ENCODE measurements at places on chromosomes 1 and 21.
A peak's percentile ranks its signal among the peaks of the same experiment; 100 is the strongest.

GRCh38 chr1:150955280-150955679 lies 19.4 kb downstream of the CERS2 start:
- no peak overlapping the region for H3K4me3 ChIP-seq
- no peaks in the 10 kb centered on the region for H3K4me1 ChIP-seq
- no peaks in the 10 kb centered on the region for H3K27me3 ChIP-seq

GRCh38 chr1:183604815-183605214 lies 14.6 kb upstream of the NCF2 start:
- H3K4me3 ChIP-seq: no peak overlapping the region
- H3K27me3 ChIP-seq: no peaks in the 10 kb centered on the region

- H3K4me3 ChIP-seq: peak overlapping the region; percentile 4
- H3K27ac ChIP-seq: no peak overlapping the region
- H3K27me3 ChIP-seq: peaks cover 2% of the 10 kb centered on the region
- no peaks in the 10 kb centered on the region for H3K36me3 ChIP-seq
- peaks cover 50% of the 10 kb centered on the region for H3K4me1 ChIP-seq
- no peak for DNase-seq
These were observed 300.8 kb downstream of the RRAGC start for GRCh38 chr1:38558500-38559445.

GRCh38 chr1:27551170-27551952 lies 52.6 kb downstream of the AHDC1 start:
- H3K36me3 ChIP-seq: peaks cover 36% of the 10 kb centered on the region
- no peak overlapping the region for H3K4me3 ChIP-seq
- H3K4me1 ChIP-seq: peaks cover 16% of the 10 kb centered on the region
- DNase-seq: no peak
- no peak overlapping the region for H3K27ac ChIP-seq
- H3K27me3 ChIP-seq: no peaks in the 10 kb centered on the region

- no peaks in the 10 kb centered on the region for H3K36me3 ChIP-seq
- DNase-seq: no peak
- H3K4me1 ChIP-seq: no peaks in the 10 kb centered on the region
- no peak overlapping the region for H3K27ac ChIP-seq
These were observed 19.2 kb downstream of the NFIA start for GRCh38 chr1:61101536-61101935.

GRCh38 chr1:28086651-28087050 lies 1.8 kb downstream of the EYA3 start:
- H3K4me1 ChIP-seq: peaks cover 22% of the 10 kb centered on the region
- no peak overlapping the region for H3K27ac ChIP-seq
- H3K27me3 ChIP-seq: no peaks in the 10 kb centered on the region
- H3K36me3 ChIP-seq: no peaks in the 10 kb centered on the region

GRCh38 chr1:34900775-34901502 lies 28.5 kb downstream of the DLGAP3 start:
- no peak overlapping the region for H3K4me3 ChIP-seq
- no peaks in the 10 kb centered on the region for H3K36me3 ChIP-seq
- H3K4me1 ChIP-seq: no peaks in the 10 kb centered on the region

- H3K4me1 ChIP-seq: no peaks in the 10 kb centered on the region
- H3K36me3 ChIP-seq: peaks cover 6% of the 10 kb centered on the region
- no peak overlapping the region for H3K4me3 ChIP-seq
- no peaks in the 10 kb centered on the region for H3K27me3 ChIP-seq
- DNase-seq: no peak
These were observed 63.4 kb downstream of the TRIM11 start for GRCh38 chr1:228343191-228343661.

DNA sequence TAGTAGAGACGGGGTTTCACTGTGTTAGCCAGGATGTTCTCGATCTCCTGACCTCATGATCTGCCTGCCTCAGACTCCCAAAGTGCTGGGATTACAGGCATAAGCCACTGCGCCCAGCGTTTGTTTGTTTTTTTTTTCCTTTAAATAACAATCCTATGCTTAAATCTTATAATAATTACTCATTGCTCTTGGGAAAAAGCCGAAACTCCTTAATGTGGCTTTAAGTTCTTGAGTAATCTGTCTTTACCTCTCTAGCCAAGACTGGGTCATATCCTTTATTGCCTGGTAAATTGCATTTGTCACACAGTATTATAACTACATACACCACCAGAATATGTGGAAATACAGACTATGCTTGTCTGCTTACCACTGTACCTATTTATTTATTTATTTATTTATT lies 97.1 kb downstream of the MACF1 start:
- no peaks in the 10 kb centered on the region for H3K4me1 ChIP-seq
- no peak overlapping the region for H3K4me3 ChIP-seq
- H3K27ac ChIP-seq: no peak overlapping the region
- H3K36me3 ChIP-seq: peaks cover 80% of the 10 kb centered on the region
- no peak for DNase-seq
- H3K27me3 ChIP-seq: no peaks in the 10 kb centered on the region

DNA sequence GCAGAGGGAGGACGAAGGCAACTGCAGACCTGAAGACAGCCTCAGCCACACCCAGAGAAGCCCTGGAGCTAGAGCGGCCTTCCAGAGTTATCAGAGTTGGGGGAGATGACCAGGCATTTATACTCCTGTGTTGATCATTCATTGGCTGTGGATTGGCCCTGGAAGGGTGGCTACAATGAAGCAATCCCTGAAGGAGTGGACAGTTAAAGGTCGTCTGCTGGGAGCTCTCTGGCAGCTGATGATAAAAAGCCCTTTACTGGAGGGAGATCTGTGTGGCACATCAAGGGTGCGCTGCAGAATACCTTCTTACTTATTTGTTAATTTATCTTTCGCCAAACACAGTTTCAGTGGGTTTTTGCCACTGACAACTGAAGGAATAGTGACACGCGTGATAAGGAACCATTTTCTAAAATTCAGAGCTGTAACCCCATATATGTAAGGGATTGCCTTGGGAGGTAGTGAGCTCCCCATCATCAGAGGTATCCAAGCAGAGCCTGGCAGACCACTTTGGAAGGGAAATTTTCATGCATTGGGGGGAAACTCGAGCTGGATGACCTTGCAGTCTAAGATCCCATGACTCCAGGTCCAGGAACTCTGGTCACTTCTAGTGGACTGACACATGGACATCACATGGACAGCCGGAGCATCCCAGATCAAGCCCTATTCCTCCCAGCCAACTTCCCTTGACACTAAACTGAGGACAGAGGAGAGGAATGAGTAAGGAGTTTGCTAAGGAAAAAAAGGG lies 126.4 kb upstream of the GADD45A start:
- no peak for DNase-seq
- H3K27ac ChIP-seq: no peak overlapping the region
- H3K36me3 ChIP-seq: no peaks in the 10 kb centered on the region
- H3K27me3 ChIP-seq: no peaks in the 10 kb centered on the region

GRCh38 chr1:65896721-65897120 lies 104.0 kb downstream of the PDE4B start:
- no peaks in the 10 kb centered on the region for H3K4me1 ChIP-seq
- no peak overlapping the region for H3K27ac ChIP-seq
- no peak overlapping the region for H3K4me3 ChIP-seq
- H3K36me3 ChIP-seq: no peaks in the 10 kb centered on the region
- DNase-seq: no peak
- no peaks in the 10 kb centered on the region for H3K27me3 ChIP-seq

- no peak overlapping the region for H3K27ac ChIP-seq
- peaks cover 88% of the 10 kb centered on the region for H3K4me1 ChIP-seq
- no peaks in the 10 kb centered on the region for H3K27me3 ChIP-seq
- no peak for DNase-seq
- peaks cover 20% of the 10 kb centered on the region for H3K36me3 ChIP-seq
These were observed 29.7 kb downstream of the SSBP3 start for GRCh38 chr1:54376430-54377039.

DNA sequence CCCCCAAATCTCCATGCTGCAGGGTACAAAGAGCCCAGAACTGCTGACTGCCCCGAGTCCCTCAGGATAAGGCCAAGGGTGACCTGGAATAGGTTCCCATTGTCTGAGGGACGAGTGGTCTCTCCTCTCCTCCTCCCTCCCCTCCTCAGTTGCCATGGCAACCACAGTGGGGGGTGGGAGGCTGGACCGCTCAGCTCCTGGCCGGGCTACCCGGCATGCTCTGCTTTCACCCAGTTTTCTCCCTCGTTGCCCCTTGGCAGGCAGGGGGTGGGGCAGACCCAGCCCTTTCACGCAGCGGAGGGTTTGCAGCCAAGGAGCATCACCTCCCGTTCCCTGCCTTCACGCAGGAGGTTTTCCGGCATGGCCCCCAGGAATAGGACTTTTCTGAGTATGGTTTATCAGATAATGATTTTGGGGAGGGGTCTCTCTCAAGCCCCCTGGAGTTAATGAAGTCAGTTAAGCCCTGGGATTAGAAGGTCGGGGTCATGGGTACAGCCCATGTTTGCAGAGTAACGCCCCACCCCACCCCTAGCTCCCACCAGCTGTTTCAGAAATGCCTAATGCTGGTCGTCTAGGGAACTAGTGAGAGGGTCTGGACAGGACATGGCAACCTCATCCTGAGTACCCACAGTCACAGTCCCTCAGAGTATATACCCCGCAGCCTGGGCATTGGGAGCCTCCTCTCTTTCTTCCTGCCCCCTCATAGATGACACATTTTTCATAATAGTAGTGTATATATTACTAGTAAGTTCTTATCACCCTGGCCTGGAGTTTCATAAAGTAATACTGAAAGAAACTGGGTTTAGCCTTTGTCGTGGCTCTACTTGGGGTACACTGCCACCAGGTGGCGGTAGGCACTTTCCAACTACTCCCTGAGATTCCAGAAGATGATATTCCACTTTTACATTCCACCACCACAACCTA lies 20.7 kb downstream of the C1QB start:
- no peak overlapping the region for H3K4me3 ChIP-seq
- DNase-seq: no peak
- H3K27ac ChIP-seq: no peak overlapping the region
- peaks cover 21% of the 10 kb centered on the region for H3K27me3 ChIP-seq

DNA sequence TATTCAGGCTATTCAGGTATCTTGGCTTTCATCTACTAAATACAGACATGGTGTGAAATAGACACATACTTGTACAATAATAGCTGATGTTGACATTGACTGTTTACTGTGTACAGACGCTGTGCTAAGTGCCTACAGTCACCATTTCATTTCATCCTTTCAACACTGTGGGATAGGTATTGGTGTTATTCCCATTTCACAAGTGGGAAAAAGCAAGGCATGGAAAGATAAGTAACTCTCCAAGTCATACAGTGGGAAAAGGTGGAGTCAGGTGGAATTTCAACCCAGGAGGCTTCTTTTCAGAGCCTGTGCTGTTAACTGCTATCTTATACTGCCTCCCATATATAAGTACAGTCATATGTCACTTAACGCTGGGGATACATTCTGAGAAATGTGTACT lies 49.6 kb upstream of the ATP1A1 start:
- no peak overlapping the region for H3K4me3 ChIP-seq
- H3K27ac ChIP-seq: peak overlapping the region; percentile 67
- H3K36me3 ChIP-seq: no peaks in the 10 kb centered on the region

DNA sequence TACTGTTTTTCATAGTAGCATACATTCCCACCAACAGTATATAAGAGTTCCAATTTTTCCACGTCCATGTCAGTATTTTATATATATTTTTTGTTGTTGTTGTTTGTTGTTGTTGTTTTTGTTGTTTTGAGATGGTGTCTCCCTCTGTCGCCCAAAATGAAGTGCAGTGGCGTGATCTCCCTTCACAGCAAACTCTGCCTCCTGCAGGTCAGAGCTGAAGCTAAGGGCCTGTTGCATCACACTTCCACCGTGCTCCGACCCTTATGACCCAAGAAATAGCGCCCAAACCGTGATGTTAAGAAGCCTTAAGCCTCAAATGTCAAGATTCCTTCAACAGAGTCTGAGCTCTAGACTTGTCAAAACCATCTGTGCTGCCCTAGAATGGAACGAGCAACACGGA lies 2032.3 kb downstream of the MRPL39 start:
- H3K4me3 ChIP-seq: no peak overlapping the region
- DNase-seq: no peak
- no peaks in the 10 kb centered on the region for H3K4me1 ChIP-seq

- H3K4me3 ChIP-seq: no peak overlapping the region
- no peaks in the 10 kb centered on the region for H3K36me3 ChIP-seq
- H3K27me3 ChIP-seq: no peaks in the 10 kb centered on the region
- peaks cover 33% of the 10 kb centered on the region for H3K4me1 ChIP-seq
- no peak overlapping the region for H3K27ac ChIP-seq
- no peak for DNase-seq
These were observed 2.6 kb downstream of the TUFT1 start for GRCh38 chr1:151542710-151543129.

GRCh38 chr1:44507490-44508396 lies 102.7 kb downstream of the RNF220 start:
- peaks cover 4% of the 10 kb centered on the region for H3K4me1 ChIP-seq
- no peaks in the 10 kb centered on the region for H3K27me3 ChIP-seq
- no peak for DNase-seq
- no peak overlapping the region for H3K4me3 ChIP-seq
- no peaks in the 10 kb centered on the region for H3K36me3 ChIP-seq

DNA sequence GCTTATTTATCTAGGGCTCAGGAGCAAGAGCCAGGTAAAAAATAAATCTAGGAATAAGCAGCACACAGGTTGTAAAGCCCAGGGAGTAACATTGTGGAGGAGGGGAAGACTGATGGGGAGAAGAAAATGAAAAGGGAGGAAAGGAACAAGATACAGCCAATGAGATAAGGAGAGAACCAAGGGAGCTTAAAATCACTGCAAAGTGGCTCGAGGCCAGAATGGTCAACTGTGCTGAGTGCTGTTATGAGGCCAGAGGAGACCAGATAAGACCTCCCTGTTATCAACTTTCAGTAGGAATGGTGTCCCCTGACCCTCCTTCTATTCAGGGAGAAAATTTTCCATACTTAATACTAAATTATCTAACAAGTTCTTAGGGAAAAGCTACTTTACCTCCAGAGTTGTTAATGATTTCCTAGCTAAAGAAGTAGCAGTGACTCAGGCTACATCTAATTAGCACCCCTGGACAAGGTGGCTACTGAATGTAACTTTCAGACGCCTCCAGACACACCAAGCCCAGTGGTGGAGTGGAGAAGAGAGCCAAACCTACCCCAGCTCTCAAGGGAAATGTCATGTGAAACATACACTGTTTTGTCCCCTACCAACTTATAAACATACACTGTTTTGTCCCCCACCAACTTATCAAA lies 25.5 kb downstream of the ENAH start:
- H3K4me3 ChIP-seq: no peak overlapping the region
- H3K36me3 ChIP-seq: no peaks in the 10 kb centered on the region
- no peak overlapping the region for H3K27ac ChIP-seq
- no peaks in the 10 kb centered on the region for H3K4me1 ChIP-seq
- no peaks in the 10 kb centered on the region for H3K27me3 ChIP-seq
- DNase-seq: no peak

DNA sequence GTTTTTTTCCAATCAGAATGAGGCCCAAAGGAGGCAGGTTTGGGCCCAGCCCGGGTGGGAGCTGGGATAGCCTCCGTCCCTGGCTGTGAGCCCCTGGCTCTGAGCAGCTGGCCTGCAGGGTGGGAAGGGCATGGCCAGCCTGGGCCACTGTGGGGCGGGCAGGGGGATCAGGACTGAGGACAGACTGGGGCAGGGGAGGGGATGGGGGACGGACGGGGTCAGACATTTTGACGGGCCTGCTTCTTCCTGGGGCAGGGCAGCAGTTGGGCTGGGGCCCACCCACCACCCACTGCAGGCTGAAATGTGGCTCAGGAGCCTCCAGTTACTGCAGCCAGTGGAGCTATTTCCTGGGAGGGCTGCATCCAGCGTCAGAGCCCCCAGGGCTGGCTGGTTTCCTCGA lies 2.5 kb upstream of the SLC6A9 start:
- H3K27ac ChIP-seq: no peak overlapping the region
- no peak for DNase-seq
- no peaks in the 10 kb centered on the region for H3K27me3 ChIP-seq
- no peak overlapping the region for H3K4me3 ChIP-seq
- H3K4me1 ChIP-seq: peaks cover 21% of the 10 kb centered on the region
- no peaks in the 10 kb centered on the region for H3K36me3 ChIP-seq
